ENCODE measurements at places on chromosomes 5 and 9.
A peak's percentile ranks its signal among the peaks of the same experiment; 100 is the strongest.

- peak; percentile 62 for DNase-seq
Measured at GRCh38 chr5:101390151-101390908, 487.2 kb upstream of the ST8SIA4 start.

DNA sequence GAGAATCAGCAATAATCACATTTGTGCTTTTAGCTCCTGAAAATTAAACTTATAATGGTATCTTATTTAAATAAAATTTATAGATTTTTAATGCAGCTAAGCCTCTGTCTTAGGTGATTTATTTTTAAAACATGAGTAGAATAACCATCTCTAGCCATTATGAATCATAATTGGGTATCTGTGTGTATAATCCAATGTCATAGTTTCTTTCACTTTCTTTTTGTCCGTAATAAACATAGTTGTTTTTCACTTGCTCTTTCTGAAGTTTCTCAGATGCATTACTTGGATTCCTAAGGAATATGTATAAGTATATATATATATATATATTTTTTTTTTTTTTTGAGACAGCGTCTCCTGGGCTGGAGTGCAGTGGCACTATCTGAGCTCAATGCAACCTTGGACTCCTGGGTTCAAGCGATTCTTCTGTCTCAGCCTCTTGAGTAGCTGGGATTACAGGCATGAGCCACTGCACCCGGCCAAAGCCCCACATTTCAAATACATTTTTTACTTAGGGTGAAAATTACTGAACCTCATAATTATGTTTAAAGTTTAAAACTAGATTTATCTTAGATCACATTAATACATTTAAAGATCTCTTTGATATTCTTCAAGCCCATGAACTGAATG is 377.1 kb downstream of the PRDM9 start:
- no peak for DNase-seq

DNA sequence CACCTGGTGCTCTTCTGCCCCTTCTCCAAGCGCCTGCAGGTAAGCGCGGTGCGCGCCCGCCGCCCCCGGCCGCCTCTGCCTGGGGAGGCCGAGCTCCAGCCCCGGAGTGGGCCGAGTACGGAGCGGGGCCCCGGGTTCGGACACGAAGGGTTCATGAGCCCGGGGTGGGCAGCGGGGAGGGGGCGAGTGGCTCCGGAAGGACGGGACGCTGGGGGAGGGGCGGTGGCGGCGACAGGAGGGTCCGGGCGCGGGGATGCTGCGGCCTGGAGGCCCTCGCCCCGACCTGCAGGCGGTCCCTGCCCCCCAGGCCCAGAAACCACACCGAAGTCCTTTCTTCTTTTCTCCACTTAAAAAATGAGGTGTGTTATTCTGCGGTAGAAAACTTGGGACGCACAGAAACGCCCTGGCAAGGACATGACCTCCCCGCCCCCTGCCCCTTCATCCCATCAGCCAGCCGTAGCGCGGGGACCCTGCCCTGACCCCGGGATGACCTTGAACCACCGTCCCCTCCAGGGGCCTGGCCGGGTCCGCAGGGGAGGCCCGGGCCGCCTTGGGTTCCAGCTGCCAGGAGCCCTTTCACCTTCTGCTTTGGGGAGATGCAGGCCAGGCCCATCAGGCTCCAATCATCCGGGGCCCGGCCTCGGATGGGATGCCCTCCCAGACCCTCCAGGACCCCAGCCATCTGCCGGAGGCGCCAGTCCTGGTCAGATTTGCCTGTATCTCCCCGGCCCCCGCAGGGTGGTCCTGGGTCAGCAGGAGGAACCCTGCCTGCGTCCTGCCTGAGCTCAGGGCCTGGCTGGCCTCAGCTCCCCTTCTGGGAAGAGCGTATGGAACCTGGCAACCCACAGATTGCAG is 545 bp downstream of the DIPK1B start:
- no peak for DNase-seq

DNA sequence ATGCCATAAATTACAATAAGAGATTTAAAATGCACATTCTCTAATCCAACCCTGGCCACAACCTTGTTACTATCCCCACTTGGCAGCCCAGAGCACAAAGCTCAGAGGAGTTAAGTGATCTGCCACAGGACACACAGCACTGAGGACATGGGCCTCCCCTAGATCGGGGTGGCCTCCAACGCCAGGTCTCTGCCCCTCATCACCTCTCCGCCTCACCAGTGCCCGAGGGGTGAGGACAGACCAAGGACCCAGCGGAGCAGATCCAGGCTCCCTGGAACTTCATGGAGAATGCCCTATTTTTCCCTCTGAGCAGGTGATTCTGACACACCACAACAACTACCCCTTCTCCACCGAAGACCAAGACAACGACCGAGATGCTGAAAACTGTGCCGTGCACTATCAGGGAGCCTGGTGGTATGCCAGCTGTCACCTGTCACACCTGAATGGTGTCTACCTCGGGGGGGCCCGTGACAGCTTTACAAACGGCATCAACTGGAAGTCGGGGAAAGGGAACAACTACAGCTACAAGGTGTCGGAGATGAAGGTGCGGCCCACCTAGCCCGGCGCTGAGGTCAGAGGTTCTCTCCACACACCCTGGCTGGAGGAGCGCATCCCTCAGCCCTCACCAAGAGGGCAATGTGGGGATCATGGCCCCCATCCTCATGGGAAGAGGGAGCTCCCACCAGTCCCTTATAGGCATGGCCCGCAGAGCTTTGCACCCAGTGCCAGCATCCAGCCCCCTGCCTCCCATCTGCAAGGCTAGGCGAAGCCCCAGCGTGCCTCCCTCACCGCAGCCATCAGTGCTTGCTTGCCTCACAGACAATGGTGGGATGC is 12.5 kb upstream of the FCN2 start:
- no peak for DNase-seq

GRCh38 chr9:18488886-18489285 is 14.9 kb downstream of the ADAMTSL1 start:
- peak; percentile 54 for DNase-seq

DNA sequence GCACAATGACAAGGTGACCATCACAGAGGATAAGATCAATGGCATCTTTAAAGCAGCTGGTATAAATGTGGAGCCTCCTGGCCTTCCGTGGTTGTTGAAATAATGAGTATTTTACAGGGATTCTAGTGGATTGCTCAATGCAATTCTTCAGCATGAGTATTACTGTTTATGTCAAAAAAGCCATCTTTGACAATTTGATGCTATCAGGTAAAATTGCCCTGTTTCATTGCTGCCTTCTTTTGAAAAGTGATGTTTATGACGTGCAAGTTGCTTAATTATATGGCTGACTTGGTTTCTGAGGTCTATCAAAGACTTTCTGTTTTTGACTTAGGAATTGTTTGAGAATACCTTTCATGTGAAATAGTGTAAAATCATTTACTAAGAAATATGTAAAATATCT is 237.2 kb downstream of the PARP8 start:
- no peak for DNase-seq

- DNase-seq, result no peak
Measured at GRCh38 chr5:25754895-25755294, 1110.1 kb upstream of the CDH10 start.

DNA sequence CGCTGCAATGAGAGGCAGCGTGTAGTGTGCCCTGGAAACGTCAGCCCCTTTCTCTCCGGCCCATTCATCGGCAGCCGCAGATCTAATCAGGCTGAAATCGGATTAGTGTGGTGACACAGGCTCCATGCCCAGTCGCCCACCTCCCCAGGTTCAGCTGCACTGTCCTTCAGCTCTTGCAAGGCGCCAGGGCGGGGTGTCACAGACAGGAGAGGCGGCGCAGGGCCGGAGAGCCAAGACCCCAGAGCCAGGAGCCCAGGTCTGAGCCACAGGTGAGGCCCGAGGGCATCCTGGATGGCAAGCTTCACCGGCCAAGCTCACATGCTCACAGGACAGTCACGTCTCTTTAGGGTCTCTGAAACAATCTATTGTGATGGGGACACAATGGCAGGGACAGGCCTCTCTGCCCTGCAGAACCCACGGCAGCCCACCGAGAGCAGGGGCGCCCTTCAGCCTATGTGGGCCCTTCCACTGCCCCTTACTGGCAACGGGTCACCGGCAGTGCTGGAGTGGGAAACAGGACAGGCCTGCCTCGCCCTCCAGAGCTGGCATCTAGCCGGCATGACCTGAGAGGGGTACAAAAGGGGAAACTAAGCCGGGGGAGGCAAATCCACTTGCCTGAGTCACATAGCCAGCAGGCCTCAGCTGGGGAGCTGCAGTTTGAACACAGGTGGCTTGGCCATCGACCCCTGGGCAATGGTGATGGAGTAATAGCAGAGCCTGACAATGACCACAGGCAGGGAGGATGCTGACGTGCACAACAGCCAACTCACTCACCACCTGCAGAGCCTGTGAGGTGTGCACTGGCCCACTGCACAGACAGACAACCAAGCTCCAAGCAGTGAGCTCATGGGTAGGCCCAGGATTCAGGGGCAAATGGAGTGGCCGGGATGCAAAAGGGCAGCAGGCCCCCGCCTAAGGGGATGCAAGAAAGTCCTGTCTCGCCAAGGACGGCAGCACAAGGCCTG is 48.1 kb downstream of the VAV2 start:
- DNase-seq, result no peak

DNA sequence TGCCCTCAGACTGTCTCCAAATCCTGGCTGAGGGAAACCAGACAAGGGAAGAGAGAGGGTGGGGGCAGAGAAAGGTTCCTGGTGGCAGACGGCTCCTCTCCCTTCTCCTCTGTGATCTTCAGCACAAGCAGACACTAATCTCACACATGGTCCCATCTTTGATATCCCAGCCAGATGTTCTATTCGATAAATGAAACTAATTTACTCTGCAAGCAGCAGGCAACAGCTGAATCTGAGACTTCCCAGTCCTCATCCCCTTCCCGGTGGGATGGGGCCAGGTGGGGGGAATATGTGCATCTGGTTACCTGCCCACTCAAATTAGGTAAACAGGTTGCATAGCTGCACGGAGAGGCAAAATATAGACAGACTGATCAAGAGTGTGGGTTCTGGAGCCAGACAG is 208.9 kb upstream of the PANK3 start:
- no peak for DNase-seq

GRCh38 chr5:17995997-17996396 is 361.7 kb downstream of the TAF11L14 start:
- DNase-seq, result no peak

- DNase-seq, result no peak
Measured at GRCh38 chr9:2639786-2640185, 18.2 kb downstream of the VLDLR start.

DNA sequence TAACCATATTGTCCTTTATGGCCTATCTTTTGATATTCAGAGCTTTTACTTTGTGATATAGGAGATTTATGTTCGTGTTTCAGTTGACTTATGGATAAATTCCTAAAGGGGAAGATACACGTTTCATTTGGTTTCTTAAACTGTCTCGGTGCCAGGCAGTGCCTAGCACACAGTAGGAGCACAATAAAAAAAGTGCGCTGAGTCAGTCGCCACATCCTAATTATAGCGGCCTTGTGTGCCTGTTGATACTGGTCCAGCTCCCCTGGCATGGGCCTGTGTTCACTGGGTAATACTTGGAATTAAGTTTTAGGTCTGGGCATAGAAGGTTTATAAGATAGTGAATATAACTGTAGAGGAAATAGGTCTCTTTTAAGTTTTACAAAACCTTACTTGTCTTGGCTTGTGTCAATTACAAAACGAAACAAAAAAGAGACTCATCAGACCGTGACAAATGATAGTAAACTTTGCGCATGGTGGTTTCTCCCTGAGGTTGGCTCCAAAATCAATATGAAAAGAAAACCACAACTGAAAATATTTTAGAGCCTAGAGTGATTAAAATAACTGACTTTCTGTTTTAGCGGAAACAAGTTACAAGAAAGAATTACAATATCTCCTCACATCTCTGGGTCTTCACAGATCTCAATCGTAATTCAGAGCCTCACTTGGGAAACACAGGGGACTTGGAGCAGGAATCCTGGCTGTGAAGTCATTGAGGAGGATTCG is 84.8 kb downstream of the MVB12B start:
- DNase-seq, result peak; percentile 33

- no peak for DNase-seq
Measured at GRCh38 chr9:91386765-91387164, 25.0 kb upstream of the AUH start.

- DNase-seq, result no peak
Measured at GRCh38 chr5:72137826-72138409, 30.6 kb downstream of the MAP1B start.

DNA sequence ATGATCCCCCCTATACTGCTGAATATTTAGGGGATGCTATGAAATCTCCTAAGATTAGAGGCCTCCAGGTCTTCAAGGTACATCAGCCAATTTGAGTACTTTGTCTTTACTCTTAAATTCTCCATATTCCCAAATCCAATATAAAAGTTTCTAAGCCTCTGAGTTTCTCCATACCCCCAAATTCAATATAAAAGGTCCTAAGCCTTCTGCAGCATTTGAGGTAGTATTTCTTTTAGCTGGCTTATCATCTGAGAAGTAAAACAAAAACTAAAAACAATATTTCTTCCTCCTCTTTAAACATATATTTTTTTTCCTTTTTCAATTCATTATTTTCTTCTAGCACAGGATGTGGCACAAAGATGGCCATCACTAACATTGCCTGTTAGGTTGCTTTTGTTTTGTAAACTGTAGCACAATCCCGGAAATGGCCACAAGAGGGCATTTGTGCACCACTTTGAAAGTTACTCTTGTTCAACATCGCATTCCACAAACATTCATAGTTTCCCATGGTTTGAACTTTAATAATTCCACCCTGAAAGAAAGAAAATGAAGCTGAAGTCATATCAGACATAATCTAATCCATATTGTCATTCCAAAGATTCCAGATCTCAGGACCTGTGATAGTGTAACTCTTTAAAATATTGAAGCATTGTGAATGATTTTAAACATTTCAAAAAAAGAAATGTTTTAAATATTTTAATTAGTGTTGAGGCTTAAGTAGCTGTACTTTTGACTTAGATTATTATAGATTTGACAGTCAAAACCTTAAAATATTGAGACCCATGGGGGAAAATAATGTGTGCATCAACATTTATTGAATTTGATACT is 21.0 kb upstream of the SCGB3A2 start:
- DNase-seq, result peak; percentile 55

Data from fibroblast of upper back skin (primary cell).